Endodermal cell (in vitro differentiated cells): ENCODE measurements at places on chromosomes 4 and X. TPM values are rescaled to one million over a fixed set of nuclear protein-coding genes. Genes with fewer than 3 reads are reported as not detected.

SPATA18 gene
- 1.4 to 2.2 TPM (median 1.4 TPM) in 3 replicates for total RNA-seq

HMX1 gene
- total RNA-seq, result not detected in 3 replicates

- H3K36me3 ChIP-seq, result no peaks in the 10 kb centered on the region
- peak; percentile 51 for DNase-seq
- H3K27ac ChIP-seq, result no peak overlapping the region
- H3K4me3 ChIP-seq, result no peak overlapping the region
These were observed 106.3 kb downstream of the FAM53A start for GRCh38 chr4:1577822-1578217.

RNF175 gene
- 1.7 TPM in 2 replicates for total RNA-seq

PRAF2 gene
- 7.8 and 8.2 TPM in 2 replicates for total RNA-seq

CHRDL1 gene
- 2.2 to 4.0 TPM (median 2.6 TPM) in 3 replicates for total RNA-seq

GRCh38 chr4:156019246-156019645 is 65.6 kb upstream of the CTSO start:
- no peak for DNase-seq
- no peaks in the 10 kb centered on the region for H3K36me3 ChIP-seq
- H3K27ac ChIP-seq, result peak overlapping the region; percentile 29
- no peaks in the 10 kb centered on the region for H3K27me3 ChIP-seq
- H3K4me3 ChIP-seq, result no peak overlapping the region
- no peaks in the 10 kb centered on the region for H3K4me1 ChIP-seq

GRCh38 chr4:75698162-75698962 is 25.2 kb upstream of the G3BP2 start:
- no peak overlapping the region for H3K4me3 ChIP-seq
- no peak overlapping the region for H3K27ac ChIP-seq
- H3K27me3 ChIP-seq, result no peaks in the 10 kb centered on the region
- peaks cover 8% of the 10 kb centered on the region for H3K36me3 ChIP-seq
- no peak for DNase-seq

DNA sequence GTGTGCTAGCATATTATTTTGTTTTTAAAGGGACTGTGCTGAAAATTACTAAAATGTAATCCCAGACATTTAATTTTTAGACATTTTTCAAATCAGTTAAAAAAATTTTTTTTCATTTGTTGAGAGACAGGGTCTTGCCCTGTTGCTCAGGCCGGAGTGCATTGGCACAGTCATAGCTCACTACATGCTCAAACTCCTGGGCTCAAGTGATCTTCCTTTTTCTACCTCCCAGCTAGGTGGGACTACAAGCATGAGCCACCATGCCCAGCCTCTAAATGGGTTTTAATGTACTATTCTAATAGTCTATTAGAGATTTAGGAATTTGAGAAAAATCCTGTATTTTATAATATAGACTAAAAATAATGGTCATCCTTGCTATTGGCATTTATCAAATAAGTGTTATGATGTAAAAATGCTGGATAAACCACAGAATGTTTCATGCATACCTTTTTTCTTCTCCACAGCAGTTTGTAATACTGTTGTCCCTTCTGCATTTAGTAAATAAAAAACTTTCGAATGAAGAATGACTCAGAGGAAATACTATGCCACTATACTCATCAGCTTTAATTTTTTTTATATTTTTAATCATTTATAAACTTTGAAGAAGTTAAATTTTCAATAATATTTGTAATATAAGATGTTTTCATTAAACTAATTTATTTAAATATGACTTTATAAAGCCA is 29.9 kb downstream of the CPEB2 start:
- no peaks in the 10 kb centered on the region for H3K27me3 ChIP-seq
- H3K36me3 ChIP-seq, result peaks cover 29% of the 10 kb centered on the region
- no peak for DNase-seq
- H3K27ac ChIP-seq, result no peak overlapping the region
- H3K4me3 ChIP-seq, result no peak overlapping the region
- H3K4me1 ChIP-seq, result no peaks in the 10 kb centered on the region

DNA sequence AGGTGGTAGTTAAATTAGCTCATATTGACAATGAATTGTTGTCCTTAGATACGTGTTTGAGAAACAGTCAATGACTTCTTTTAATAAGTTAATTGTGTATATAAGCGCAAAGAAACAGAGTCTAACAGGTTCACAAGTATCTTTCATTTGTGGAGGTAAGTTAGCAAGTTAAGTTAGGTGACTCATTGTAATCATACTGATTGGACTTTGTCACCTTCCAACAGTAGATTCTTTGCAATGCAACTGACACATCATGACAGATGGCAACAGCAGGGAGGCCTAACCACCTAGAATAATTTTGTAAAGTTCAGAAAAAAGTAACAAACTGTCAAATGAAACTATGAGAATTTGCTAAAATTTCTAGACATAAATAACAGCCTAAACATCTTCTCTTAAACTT is 207.6 kb upstream of the PITX2 start:
- no peak overlapping the region for H3K4me3 ChIP-seq
- H3K4me1 ChIP-seq, result no peaks in the 10 kb centered on the region
- H3K27me3 ChIP-seq, result no peaks in the 10 kb centered on the region
- H3K27ac ChIP-seq, result no peak overlapping the region
- no peaks in the 10 kb centered on the region for H3K36me3 ChIP-seq
- DNase-seq, result no peak

GRCh38 chrX:34809096-34809495 is 133.5 kb upstream of the FAM47B start:
- no peak overlapping the region for H3K27ac ChIP-seq
- H3K4me3 ChIP-seq, result no peak overlapping the region
- H3K36me3 ChIP-seq, result no peaks in the 10 kb centered on the region
- H3K27me3 ChIP-seq, result no peaks in the 10 kb centered on the region

TMPRSS11F gene
- not detected in 2 replicates for total RNA-seq

STPG2 gene
- 0.41 and 0.53 TPM in 2 replicates for total RNA-seq

BEX4 gene
- total RNA-seq, result 71.0 to 93.9 TPM (median 78.8 TPM) in 3 replicates

DNA sequence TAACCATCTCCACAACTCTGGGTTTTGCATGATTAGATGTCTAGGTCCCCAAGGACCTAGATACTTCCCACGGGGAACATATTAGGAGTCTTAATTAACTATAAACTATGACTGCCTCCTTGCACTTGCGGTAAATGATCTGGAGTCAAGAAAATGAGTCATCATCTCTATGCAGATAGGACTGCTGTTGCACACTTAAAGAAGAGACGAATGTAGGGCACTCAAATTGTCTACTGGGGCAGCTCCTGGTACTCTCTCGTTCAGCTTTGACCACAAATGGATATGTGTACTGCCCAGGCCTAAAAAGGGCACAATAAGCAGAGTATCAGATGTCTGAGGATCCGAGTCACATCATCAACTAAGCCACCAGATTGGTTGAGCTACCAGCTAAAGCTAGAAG is 1783.4 kb upstream of the AGA start:
- H3K36me3 ChIP-seq, result peaks cover 24% of the 10 kb centered on the region
- H3K27ac ChIP-seq, result no peak overlapping the region
- no peaks in the 10 kb centered on the region for H3K27me3 ChIP-seq
- no peak for DNase-seq
- no peaks in the 10 kb centered on the region for H3K4me1 ChIP-seq

GRCh38 chrX:73831500-73831899 is 268.5 kb downstream of the CHIC1 start:
- no peak overlapping the region for H3K4me3 ChIP-seq
- no peak overlapping the region for H3K27ac ChIP-seq
- H3K4me1 ChIP-seq, result no peaks in the 10 kb centered on the region
- H3K27me3 ChIP-seq, result no peaks in the 10 kb centered on the region

DNA sequence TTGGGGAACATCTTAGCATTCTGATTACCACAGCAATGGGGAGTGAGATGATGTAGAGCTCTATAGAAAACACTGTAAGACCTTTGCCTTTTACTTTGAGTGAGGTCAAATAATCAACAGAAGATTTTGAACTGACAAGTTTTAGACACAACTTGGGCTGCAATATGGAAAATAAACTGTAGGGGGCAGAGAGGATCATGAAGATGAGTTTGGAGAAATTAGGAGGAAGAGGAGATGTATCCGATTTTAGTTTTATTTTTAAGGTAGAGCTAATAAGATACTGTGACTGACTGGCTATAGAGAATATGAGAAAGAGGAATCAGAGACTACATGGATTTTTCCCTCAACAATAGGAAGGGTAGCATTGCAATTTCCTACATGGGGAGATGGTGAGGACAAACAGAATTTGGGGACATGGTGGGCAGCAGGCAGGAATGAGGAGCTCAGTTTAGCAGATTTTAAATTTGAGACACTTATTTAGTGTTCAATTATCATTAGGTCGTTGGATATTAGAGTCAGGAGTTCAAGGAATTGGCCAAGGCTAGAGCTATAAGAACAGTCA is 563.1 kb downstream of the INPP4B start:
- H3K4me1 ChIP-seq, result no peaks in the 10 kb centered on the region
- H3K27ac ChIP-seq, result no peak overlapping the region
- no peaks in the 10 kb centered on the region for H3K36me3 ChIP-seq
- H3K27me3 ChIP-seq, result no peaks in the 10 kb centered on the region
- peak; percentile 58 for DNase-seq

ADH1A gene
- total RNA-seq, result not detected in 3 replicates

- H3K27me3 ChIP-seq, result no peaks in the 10 kb centered on the region
- no peak overlapping the region for H3K27ac ChIP-seq
- no peak overlapping the region for H3K4me3 ChIP-seq
These were observed 205.7 kb downstream of the CAMK2D start for GRCh38 chr4:113555868-113556267.

GRCh38 chr4:158496030-158496741 is 25.5 kb upstream of the RXFP1 start:
- H3K27me3 ChIP-seq, result no peaks in the 10 kb centered on the region
- no peak overlapping the region for H3K4me3 ChIP-seq
- H3K27ac ChIP-seq, result no peak overlapping the region
- peak; percentile 91 for DNase-seq

GRCh38 chrX:41303013-41303412 is 30.9 kb upstream of the DDX3X start:
- H3K27ac ChIP-seq, result no peak overlapping the region
- H3K4me3 ChIP-seq, result no peak overlapping the region
- H3K27me3 ChIP-seq, result no peaks in the 10 kb centered on the region
- no peaks in the 10 kb centered on the region for H3K4me1 ChIP-seq
- DNase-seq, result no peak

DNA sequence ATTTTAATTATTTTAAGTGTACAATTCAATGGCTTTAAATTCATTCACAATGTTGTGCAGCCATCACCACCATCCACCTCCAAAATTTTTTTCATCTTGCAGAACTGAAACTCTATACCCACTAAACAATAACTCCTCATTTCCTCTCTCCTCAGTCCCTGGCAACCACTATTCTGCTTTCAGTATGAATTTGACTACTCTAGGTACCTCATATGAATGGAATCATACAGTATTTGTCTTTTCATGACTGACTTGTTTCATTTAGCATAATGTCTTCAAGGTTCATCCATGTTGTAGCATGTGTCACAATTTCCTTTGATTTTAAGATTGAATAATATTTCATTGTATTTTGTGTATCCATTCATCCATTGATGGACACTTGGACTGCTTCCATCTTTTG is 46.9 kb downstream of the KIF4A start:
- peaks cover 29% of the 10 kb centered on the region for H3K36me3 ChIP-seq
- H3K4me3 ChIP-seq, result no peak overlapping the region
- no peaks in the 10 kb centered on the region for H3K27me3 ChIP-seq
- no peak for DNase-seq

DNA sequence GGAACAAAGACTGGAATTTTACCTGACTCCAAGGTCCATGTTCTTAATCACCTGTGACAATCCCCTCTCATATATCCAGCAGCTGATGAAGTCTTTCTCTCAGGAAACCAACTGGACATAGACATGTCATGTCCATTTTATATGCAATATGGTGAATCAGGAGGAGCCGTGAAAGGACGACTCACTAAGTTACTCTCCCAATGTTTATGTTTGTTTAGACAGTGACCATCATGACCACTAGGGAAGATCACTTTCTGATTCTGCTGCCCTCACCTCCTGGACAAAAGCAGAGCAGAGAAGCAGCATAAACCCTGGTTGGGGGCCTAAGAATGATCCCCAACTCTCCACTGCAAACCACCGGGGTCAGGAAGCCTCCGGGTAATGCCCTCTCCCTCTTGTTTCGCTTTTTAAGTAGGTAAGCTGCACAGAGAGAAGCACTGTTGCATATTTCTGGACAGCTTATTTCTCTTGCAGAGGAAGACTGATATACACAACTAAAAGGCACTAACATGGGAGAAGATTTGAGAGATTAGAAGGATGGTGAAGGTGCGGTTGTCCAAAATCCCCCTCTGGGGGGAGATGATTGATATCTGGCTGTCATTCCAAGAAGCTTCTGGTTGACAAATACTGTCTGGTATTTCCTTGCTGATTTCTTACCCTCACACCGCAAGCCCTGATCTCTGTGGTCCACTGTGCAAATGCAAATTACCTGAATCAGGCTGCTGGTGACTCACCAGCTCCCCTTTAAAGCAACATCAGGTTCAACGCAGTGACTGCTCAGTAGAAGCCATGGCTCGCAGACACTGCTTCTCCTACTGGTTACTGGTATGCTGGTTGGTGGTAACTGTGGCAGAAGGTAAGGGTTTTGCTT is at the start of gene ODAPH:
Gene ODAPH, plus strand, starts transcription at position 773 of the 871 bp plus-strand sequence. Its CDS starts 17 bp downstream, at position 790.
- no peak within 1 kb of the TSS for H3K27ac ChIP-seq
- no peak within 1 kb of the TSS for H3K4me3 ChIP-seq
- DNase-seq, result peak; percentile 50
- H3K36me3 ChIP-seq, result no peaks in the 10 kb centered on the region
- H3K4me1 ChIP-seq, result no peaks in the 10 kb centered on the region
- no peaks in the 10 kb centered on the region for H3K27me3 ChIP-seq

SUPT20HL2 gene
- not detected in 2 replicates for total RNA-seq

RS1 gene
- not detected in 3 replicates for total RNA-seq

DNA sequence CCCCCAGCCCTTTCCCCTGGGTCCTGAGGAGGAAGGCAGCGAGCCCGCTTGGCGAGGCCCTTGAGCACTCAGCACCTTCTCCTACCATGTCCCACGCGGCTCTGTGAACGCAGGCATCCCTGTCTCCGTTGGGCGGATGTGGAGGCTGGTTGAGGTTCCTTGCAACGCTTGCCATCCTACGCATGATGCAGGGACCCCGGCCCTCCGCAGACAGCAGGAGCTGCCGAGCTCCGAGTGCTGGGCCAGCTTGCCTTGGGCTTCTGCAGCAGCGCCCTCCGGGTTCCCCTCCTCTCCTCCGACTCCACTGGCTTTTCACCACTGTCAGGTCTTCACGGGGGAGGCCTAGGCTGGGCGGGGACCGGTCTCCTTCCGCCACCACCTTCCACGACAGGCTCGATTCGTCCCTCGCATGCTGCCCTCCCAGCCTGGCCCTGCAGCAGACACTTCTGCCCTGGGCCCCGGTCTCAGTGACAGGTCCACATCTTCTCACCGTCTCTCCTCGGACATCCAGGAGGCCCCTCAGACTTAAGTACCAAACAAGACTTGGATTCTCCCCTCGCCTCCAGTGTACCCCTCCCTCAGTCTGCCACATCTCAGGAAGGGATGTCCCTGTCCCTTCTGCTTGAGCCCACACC is 67.6 kb upstream of the HGFAC start:
- peaks cover 22% of the 10 kb centered on the region for H3K4me1 ChIP-seq
- no peak overlapping the region for H3K4me3 ChIP-seq
- DNase-seq, result no peak
- H3K27me3 ChIP-seq, result no peaks in the 10 kb centered on the region

- H3K4me1 ChIP-seq, result no peaks in the 10 kb centered on the region
- no peaks in the 10 kb centered on the region for H3K36me3 ChIP-seq
- no peaks in the 10 kb centered on the region for H3K27me3 ChIP-seq
- H3K4me3 ChIP-seq, result no peak overlapping the region
- H3K27ac ChIP-seq, result no peak overlapping the region
These were observed 152.1 kb downstream of the PALLD start for GRCh38 chr4:168648929-168649328.
